Activated T-cell treated with anti-CD3 and anti-CD28 coated beads for 4 hours (primary cell): ENCODE measurements at places on chromosomes 2 and 18.

DNA sequence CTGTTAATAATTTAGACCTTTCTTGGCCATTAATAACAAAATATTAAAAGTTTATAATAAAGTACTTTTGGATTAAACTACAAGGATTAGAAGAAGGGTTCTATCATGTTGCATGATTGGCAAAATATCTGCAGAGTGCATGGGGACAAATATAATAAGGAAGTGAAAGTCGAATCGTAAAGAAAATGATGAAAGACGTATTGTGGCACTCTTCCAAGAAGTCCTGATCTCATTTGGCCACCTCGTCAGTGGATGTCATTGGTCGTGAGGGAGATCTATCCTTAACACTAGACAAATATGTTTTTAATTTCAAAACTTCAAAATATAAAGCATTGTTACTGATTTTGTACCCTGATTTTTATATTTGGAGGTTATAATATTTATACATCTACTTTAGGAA, 197.7 kb upstream of the STON1 start:
- no peak for DNase-seq

DNA sequence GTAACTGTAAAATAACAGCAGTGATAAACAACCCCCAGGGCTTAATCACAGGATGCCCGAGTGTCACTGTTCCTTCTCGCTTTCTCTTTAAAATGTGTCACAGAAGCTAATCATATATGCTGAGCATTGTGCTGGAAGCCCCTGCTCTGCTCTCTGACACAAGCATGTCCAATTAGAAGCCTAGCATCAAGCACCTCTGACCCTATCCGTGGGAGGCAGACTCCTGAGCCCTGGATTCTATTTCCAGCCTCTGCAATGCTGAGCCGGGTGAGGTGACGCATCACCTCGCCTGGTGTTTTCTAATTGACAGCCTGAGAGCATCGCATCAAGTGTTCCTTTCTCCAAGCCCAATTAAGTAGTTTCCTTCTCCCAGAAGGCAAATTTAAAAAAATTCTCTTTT, 19.7 kb upstream of the SCG2 start:
- no peak for DNase-seq

- no peak for DNase-seq
Measured at GRCh38 chr18:45060102-45060501, 379.4 kb downstream of the SETBP1 start.

GRCh38 chr18:23479829-23480505, 23.3 kb upstream of the RMC1 start:
- no peak for DNase-seq

GRCh38 chr2:172119089-172119488, 16.4 kb upstream of the DLX2 start:
- no peak for DNase-seq
